ENCODE measurements at places on chromosomes 6 and 20. TPM values are rescaled to one million over a fixed set of nuclear protein-coding genes. Genes with fewer than 3 reads are reported as not detected.

Gene TBPL1
- total RNA-seq, result 23.9 TPM

Gene MAFB
- total RNA-seq, result 8.9 TPM

Gene KCNK15
- not detected for total RNA-seq

Gene BPIFB3
- not detected for total RNA-seq

Gene GSTA3
- not detected for total RNA-seq

Gene DPPA5
- not detected for total RNA-seq

Gene OOEP
- not detected for total RNA-seq

Gene TNNC2
- total RNA-seq, result 5.5 TPM

All from T-helper 17 cell (primary cell).